Progenitor cell of endocrine pancreas (in vitro differentiated cells): ENCODE measurements at places on chromosomes 4 and X.
A peak's percentile ranks its signal among the peaks of the same experiment; 100 is the strongest.

DNA sequence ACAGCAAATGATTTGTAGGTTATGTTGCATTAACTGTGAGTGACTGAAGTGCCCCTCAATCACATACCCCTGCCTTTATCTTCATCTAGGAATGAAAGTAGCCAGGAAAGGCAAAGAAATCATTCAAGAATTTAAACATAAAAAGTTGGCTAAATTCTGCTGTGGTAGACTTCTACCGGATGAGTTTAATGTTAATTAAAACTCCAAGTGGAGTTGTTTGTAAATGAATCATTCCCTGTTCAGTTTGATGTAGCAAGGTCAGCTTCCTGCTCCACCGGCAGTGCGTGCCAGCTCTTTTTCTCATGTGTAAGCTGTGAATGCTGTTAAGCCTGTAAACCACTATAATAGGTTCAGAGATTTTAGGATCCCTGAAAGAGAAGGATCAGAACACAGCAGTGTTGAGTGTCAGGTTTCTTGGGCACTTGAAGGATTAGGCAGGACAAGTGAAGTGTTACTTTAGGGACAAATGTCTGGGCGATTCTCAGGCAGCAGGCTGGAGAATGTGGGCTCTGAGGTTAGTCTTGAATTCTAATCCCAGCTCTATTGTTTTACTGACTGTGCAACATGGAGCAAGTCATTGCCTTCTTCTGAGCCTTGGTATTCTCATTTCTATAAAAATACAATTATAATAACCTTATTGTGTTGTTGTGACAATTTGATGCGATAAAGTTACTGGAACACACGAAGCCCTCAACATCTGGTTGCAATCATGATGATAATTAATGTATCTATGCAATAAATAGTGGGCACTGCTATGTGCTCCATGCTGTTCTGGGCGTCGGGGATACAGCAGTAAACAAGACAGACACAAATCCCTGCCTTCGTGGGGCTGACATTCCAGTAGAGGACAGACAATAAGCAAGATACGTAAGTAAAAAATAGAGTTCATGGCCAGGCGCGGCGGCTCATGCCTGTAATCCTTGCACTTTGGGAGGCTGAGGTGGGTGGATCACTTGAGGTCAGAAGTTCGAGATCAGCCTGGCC, 112.0 kb downstream of the SHROOM3 start:
- no peak for DNase-seq

DNA sequence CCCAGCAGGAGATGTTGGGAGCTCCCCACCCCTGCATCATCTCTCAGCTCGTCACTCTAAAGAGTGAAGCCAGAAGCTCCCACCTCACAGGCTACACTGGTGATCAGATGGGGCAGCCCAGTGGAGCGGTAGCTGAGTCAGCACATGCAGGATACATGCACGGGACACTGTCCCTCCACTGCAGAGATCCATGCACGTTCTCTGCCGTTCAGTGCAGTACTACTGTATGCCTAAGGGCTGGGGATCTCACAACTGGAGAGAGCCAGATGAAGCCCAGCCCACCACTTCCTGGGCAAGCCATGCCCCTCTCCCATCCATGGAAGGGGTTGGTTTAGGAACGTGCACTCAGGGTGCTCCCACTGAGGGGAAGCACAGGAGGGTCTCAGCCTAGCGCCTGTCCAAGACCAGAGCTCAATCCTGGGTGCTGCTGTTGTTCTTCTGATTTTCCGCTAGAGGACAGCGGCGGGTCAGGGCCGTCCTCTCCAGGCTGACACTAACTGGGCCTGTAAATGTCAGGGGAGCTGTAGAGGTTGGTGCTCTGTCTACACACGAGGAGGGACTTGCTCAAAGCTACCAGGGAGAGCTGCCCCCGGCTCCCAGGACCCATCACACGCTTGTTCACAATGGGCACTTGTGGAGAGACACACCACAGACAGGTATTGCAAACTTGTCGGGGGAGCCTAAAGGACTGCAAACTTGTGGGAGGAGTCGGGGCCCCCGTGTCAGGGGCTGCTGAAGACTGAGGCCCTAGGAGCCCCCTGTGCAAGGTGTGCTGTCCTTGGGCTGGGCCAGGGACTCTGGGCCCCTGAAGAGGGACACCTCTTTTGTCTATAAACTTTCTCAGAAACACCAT, 18.2 kb upstream of the ABLIM2 start:
- peak; percentile 44 for DNase-seq

DNA sequence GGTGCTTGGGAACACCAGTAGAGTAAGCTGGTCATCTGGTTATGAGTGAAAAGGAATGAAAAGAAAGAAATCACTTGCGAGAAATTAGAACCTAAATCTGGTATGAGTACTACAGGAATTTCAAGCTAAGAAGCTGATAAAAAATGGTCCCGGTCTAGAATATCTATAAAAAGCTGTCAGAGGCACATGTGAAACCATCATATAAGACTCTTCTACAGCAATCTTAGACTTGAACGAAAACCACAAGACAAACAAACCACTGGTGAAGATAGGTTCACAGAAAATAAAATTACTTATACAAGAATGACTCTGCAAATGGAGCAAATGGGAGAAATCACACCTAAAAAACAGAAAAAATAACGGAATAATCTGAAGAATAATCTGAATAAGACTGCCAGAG, 69.9 kb downstream of the KDR start:
- DNase-seq, result no peak

DNA sequence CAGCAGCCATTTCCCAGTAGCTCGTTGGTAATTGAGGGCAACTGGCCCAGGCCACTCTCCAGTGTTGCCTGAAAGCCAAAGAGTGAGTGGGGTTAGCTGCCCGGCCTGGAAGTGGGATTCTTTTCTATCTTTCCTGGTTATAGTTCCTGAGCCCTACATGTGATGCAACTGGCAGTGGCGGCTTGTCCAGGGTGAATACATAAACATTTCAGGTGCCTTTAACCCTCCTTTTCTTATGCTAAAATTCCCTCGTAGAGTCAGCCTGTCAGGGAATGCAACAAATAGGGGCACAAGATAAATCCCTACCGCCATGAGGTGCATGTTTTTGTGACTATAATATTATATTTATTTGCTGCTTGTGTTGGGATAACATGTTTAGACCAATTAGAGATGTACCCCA, 13.4 kb upstream of the HERC5 start:
- no peak for DNase-seq

DNA sequence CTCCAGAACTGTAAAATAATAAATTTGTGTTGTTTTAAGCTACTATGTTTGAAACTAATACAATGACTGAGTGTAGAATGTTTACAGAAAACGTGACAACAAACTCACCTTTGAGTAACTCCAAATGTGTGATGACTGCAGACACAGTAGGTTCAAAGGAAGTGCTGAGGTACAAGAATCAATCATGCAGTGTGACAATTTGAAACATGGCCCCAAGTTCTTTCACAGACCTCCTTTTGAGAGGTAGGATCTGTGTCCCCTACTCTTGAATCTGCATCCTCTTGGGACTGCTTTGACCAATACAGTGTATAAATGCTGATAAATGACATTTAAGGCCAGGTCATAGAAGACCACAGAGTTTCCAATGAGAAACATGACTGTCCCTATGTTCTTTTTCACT, 667.7 kb upstream of the DIPK2B start:
- DNase-seq, result no peak

DNA sequence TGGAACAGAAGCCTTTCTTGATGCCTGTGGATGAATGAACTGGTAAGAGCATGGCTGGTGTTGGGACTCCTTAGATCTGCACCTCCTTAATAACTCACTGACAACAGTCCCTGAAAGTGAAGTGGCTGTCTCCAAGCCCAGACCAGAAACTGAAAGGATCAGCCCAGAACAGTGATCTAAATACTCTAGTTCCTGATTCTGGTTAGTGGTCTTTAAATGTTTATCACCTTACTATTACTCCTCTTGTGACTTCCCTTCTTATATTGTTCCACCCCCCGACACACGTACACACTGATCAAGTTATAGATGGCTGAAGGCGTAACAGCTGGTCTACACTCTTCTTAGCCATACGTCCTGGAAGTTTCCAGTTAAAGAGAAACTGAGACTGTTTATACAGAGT, 33.8 kb upstream of the ARMCX2 start:
- DNase-seq, result no peak

- DNase-seq, result no peak
Measured at GRCh38 chrX:110259117-110259516, 58.8 kb downstream of the AMMECR1 start.

GRCh38 chrX:22559506-22559905, 286.8 kb downstream of the CBLL2 start:
- DNase-seq, result no peak

DNA sequence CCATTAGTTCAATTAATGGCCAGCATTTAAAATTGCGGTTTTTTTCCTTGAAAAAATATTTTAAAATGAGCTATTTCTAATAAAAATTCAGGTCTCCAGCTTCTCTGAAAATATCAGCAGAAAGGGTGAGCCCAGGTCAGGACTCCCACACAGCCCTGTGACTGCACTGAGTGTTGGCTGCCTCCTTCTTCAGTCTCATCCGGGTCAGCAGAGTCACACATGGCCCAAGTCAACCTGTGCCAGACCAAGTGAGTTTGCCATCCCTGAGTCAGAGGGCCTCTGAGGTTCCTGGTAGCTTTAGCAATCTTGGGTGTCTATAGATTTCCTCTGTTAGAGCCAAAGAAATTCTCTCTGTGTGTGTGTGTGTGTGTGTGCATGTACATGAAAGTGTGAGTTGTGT, 22.1 kb upstream of the MSX1 start:
- DNase-seq, result no peak

DNA sequence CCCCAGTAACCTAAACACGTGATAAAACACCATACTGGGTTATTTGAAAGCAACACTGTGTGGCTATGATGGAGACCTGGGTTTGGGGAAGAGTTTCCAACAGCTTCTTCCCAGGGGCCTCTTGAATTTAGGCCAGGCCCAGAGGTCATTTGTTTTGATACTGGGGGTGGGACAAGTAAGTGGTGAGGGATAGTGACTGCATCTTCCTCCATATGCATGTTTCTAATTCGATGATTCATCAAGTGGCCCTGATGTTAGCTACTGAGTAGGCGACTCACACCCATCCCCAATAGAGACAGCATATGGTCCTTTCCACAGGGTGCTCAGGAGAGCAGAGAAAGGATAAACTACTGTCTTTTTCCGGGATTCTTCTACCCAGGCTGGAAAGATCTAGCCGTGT, 2.7 kb downstream of the NDP start:
- DNase-seq, result no peak

- no peak for DNase-seq
Measured at GRCh38 chr4:10267066-10267465, 150.5 kb upstream of the WDR1 start.

- DNase-seq, result no peak
Measured at GRCh38 chrX:153458476-153458875, 11.9 kb downstream of the HAUS7 start.

DNA sequence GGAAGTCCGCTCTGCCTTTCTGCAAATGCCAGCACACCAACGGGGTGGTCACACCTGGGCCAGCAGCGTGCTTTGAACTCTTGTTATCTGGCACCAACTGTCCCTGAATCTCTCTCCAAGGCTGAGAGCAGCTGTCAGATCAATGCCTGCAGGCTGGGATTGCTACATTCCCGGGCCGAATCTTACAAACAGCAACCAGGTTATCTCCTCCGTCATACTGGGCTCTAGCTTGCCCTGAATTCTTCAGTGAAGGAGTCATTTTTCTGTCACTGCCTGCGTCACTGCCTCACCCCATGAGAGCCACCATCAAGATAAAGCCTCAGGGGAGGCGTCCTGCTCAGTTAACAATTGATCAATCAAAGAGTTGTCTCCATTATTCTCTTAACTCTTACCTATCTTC, 329.4 kb upstream of the PPARGC1A start:
- no peak for DNase-seq

DNA sequence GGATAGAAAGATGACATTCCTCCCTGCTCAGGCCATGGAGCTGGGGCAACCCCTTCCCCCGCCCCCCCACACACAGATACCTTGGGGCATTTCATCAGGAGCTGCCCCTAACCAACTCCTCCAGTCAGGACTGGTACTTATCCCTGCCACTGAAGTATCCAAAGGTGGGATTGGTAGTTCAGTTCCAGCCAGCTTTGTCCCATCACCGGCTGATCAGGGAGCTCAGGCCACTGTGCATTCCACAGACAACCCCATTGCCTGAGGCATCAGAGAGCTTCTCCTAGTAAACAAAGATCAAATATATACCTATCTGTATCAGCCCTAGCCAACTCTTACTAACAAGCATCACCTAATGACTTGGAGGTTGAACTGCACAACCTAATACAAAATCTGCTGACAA, 218.2 kb upstream of the FMR1 start:
- no peak for DNase-seq

DNA sequence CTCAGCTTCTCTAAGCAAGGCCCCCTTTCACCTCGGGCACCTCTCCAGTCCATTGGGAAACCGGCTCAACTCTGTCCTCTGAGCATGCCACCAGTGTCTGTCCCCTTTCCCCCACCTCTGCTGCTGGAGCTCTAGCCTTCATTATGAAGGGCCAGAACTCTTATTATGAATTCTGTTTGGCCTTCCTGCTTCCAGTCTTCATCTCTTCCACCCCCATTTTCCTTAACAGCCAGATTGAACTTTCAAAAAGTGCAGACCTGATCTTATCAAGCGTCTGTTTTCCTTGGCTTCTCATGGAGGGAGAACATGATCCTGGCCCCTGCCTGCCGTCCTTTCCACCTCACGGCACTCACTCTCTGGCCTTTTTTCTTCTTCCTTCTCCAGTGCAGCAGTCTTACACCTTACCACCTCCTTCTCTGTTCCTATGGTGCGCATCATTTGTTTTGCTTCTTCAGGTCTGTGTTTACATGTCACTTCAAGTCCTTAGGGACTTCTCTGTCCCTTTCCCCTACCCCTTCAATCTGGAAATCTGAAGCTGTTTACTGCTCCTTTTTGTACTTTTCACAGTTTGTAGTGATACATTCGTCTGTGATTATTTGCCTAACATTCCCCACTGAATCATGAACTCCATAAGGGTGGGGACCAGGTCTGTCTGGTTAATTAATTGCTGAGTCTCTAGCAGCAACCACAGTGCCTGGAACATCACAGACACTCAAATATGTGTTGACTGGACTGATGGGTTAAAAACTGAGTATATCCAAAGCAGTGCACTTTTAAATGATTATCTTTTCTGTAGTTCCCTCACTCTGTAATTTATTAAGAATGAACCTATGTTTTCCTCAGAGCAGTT, 55.8 kb downstream of the FNIP2 start:
- no peak for DNase-seq

DNA sequence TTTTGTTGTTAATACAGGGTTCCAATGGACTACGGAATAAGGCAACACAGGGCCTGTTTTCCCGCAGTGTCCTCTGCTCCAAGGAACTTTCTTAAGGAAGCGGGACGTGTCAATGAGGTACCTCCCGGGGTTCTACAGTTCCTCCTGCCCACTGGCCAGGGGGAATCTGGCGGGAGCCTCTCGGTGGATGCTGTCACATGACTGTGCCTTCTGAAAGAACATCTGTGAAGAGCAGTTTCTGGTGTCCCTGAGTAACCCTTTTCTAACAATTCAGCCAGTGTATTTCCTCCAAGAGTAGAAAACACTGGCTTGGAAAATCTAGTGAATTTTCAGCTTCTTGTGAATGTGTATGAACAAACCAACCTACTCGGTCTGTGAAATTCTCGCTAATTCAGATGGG, 32.7 kb downstream of the MFAP3L start:
- no peak for DNase-seq

GRCh38 chr4:36348403-36348938, 67.1 kb downstream of the DTHD1 start:
- DNase-seq, result no peak
